ENCODE measurements at places on chromosomes 6 and 20.

GRCh38 chr20:49896204-49896603 is 19.1 kb downstream of the SPATA2 start:
- no peak for DNase-seq

GRCh38 chr20:38726804-38727606 is 2.7 kb downstream of the SLC32A1 start:
- peak; percentile 94 for DNase-seq

- no peak for DNase-seq
Observed at GRCh38 chr20:53324816-53325215, 268.8 kb downstream of the ZNF217 start.

DNA sequence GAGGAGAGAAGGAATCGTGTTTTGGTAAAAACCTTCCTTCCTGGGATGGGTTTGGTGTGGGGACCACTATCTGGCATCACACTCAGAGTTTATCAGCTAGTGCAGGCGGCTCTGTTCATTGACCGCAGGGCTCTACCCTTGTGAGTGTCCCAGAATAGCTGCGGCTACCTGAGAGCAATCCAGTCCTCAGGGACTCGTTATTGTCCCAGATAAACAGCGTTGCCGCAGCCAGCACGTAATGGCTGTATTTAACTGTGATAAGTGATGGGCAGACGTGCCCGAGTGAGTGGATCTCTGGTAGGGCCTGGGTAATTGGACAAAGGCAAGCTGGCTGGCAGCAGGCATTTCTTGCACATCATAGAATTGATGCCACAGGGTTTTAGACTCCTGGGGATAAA is 163.3 kb downstream of the SOBP start:
- no peak for DNase-seq

DNA sequence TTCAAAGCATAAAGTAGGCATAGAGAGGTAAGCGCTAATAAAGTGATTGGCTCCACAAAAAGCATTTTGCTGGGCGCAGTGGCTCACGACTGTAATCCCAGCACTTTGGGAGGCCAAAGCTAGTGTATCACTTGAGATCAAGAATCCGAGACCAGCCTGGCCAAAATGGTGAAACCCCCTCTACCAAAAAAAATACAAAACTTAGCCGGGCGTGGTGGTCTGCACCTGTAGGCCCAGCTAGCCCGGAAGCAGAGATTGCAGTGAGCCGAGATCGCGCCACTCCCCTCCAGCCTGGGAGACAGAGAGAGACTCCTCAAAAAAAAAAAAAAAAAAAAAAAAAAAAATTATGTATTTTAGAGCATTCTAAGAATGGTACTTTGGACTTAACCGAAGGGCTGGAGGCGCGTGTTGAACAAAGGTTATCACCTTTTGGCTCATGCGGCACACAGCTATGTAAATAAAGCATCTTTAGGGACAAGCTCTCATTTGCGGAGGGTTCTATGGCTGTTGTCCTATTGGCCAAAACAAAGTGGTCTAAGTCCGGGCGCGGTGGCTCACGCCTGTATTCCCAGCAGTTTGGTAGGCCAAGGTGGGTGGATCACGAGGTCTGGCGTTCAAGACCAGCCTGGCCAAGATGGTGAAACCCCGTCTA is 17.4 kb downstream of the HFE start:
- DNase-seq = no peak

DNA sequence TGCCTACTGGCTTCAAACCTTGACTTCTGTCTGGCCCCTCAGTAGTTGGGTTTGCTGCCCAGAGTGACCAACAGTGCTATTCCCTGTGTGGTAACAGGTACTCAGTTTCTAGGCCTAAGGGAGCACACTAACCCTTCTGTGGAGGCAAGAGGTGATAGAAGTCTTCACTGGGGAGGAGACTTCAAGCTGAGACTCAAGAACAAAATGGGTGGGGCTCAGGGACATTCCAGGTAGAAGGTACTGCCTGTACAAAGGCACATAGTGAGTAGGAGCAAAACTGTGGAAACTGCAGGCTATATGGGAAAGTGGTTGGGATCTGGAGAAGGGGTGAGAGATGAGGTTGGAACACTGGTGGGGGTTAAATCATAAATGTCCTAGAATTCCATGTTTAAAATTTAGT is 2.3 kb upstream of the SCAND1 start:
- DNase-seq = no peak

GRCh38 chr6:42498473-42499128 is 46.9 kb upstream of the TRERF1 start:
- DNase-seq = no peak

DNA sequence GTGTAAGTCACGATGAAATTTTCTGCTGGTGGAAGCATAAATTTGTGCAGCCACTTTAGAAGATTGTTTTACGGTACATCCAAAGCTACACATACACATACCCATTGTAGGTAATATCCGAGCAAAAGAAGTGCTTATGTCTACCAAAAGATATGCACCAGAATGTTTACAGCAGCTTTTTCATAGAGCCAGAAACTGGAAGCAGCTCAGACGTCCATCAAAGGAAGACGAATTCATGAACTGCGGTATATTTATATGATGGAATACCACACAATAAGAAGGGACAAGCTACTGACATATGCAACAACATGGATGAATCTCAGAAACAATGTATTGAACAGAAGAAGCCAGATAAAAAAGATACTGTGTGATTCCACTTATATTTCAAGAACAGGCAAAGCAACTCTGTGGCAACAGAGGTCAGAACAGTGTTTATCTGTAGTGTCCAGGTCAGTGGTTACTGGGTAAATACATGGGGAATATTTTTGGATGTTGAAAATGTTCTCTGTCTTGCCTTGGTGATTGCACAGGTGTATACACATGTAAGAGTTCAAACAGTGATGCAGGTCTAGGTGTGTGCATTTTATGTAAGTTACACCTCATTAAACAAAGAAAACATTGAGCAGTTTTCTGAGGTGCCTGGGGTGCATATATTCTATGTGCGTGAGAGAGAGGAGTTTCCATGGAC is 51.9 kb upstream of the EXOC2 start:
- no peak for DNase-seq

- DNase-seq = no peak
Observed at GRCh38 chr6:151341476-151342195, 49.7 kb downstream of the ZBTB2 start.

- DNase-seq = no peak
Observed at GRCh38 chr20:37868851-37869333, 34.0 kb upstream of the VSTM2L start.

GRCh38 chr6:137873273-137873762 is 6.3 kb downstream of the TNFAIP3 start:
- no peak for DNase-seq

- DNase-seq = no peak
Observed at GRCh38 chr6:3061501-3061941, 6.8 kb upstream of the RIPK1 start.

GRCh38 chr6:127022302-127022701 is 96.2 kb upstream of the RSPO3 start:
- DNase-seq = no peak

DNA sequence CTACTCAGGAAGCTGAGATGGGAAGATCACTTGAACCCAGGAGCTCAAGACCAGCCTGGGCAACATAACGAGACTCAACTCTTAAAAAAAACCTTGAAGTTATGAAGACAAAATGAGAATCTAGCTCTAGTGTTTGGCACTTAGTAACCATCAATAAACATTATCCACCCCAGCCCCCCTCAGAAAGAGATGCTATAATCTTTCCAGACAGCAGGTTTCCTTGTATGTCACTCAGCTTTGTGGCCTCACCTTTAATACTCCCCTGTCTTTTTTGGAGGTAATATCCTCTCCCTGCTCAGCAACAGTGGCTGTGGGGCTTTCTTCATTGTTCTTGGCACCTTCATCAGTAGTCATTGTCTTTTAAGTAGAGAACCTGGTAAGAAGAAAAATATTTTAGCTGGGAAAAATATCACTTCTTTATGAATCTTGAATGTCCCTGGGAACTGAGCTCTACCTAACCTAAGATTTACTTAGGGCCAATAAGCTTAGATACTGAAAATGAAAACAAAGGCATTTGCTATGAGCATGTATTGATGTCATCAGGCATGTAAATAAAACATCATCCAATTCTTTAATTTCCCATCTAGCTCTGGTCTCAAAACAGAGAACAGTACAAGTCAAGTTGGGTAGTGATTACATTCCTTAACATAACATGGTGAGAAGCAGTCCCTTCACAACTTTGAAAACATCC is 46.1 kb downstream of the FKBP5 start:
- no peak for DNase-seq

DNA sequence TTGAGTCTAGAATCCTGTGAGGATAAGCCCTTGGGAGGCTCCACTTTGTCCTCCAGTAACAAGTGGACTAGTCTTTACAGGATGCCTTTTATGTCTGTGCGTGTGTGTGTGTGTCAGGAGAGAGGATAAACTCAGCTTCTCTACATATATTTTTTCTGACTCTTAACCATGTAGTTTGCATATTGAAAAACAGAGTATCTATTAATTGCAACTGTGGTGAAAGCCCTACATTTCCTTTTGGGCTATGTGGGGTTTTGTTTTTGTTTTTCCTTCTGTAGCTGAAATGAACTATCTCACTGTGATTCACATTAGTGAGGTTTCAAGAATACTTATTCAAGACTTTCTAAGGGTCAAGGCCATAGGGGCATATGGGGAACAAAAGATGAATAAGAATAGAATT is 17.7 kb downstream of the TPBG start:
- DNase-seq = no peak

DNA sequence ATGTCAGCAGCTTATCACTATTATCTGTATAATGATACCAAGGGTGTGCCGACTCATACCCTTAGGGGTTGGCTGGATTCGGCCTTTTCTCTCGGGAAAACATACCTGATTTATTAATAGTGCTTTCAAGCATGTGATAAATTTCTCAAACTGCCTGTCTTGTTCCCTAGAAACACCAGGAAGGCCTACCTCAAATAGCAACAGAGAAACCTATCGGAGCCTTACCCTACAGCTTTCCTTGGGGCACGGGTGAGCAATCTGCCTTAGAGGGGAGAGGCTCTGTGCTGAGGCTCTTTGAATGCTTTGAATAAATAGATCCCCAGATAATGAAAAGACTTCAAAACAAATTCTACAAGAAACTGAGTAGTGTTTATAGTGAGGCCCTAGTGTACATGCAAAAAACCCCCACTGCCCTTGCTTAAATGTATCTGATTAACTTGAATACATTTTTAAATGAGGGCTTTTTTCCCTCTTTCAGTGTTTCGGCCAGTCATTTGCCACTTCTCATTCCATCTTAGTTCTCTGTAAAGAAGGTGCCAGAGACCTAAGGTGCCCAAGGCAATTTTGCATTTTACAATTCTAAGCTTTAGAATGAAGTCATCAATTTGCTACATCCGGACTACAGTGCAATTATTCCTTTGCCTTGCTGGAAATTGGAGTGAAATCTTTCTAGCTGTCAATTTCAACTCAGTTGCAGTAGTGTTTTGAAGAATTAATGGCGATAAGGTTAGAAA is 320.1 kb downstream of the ESR1 start:
- DNase-seq = no peak

DNA sequence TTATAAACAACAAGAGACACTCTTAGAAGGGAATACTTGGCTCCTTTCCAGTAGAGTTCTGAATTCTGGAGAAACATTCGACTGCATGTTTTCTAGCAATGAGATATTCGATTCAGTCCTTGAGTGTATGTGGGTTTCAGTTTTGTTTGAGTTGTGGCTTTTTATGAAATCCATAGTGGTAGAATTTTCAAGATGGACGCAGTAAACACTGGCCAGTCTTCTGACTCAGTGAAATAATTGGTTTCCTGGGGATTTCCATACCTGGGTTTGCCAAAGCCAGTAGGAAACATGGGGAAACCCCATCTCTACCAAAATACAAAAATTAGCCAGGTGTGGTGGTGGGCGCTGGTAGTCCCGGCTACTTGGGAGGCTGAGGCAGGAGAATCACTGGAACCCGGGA is 273.5 kb upstream of the PLCB4 start:
- DNase-seq = no peak

- no peak for DNase-seq
Observed at GRCh38 chr6:37636801-37637561, 60.7 kb downstream of the MDGA1 start.

GRCh38 chr6:159301810-159302593 is 132.8 kb downstream of the FNDC1 start:
- DNase-seq = no peak

- DNase-seq = no peak
Observed at GRCh38 chr6:146961831-146962230, 242.4 kb upstream of the STXBP5 start.

- DNase-seq = peak; percentile 11
Observed at GRCh38 chr20:3875378-3875974, 13.7 kb upstream of the PANK2 start.

DNA sequence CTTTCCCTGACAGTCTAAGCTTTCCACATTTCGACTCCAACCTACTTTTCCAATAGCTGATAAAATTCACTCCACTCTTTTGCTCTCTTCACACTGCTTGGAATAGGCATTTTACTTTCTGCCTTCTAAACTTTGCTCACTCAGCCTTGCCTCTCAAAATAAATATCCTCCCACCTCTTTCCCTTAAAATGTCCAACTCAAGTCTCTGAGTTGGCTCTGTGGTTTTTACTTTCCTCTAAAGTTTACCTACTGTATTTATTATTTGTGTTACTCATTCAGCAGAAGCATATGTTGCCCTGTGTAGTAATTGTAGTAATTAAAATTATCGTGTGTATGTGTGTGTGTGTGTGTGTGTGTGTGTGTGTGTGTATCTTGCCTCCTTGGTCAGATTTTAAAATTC is 20.0 kb upstream of the CDYL start:
- DNase-seq = no peak

DNA sequence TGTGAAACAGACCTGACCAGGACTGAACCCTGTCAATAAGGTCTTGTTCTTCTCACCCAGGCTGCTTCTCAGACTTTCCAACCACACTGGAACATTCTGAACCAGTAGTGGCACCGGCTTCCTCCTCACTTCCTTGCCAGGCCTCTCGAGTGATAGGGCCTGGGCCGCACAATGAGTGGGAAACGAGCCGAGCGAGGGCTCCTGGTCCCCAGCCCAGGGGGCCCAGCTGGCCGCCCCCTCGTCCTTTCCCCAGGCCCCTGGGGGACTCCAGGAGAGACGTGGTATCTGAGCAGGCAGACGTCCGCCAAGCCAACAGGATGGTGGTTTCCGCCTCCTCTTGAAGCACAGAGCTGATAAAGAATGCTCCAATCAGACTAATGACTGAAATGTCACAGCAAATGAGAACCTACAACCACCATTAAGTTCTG is 117.9 kb downstream of the GMDS start:
- peak; percentile 6 for DNase-seq

- DNase-seq = no peak
Observed at GRCh38 chr6:129141499-129141898, 258.6 kb downstream of the LAMA2 start.

- no peak for DNase-seq
Observed at GRCh38 chr20:57777911-57778310, 68.1 kb upstream of the PMEPA1 start.

- DNase-seq = no peak
Observed at GRCh38 chr6:7652957-7653356, 63.0 kb downstream of the SNRNP48 start.

GRCh38 chr6:7111095-7111690 is 3.4 kb downstream of the RREB1 start:
- no peak for DNase-seq
